ENCODE measurements at places on chromosomes 6 and 20.

- DNase-seq, result no peak
These were observed 46.6 kb upstream of the TFAP2C start for GRCh38 chr20:56582542-56582941.

DNA sequence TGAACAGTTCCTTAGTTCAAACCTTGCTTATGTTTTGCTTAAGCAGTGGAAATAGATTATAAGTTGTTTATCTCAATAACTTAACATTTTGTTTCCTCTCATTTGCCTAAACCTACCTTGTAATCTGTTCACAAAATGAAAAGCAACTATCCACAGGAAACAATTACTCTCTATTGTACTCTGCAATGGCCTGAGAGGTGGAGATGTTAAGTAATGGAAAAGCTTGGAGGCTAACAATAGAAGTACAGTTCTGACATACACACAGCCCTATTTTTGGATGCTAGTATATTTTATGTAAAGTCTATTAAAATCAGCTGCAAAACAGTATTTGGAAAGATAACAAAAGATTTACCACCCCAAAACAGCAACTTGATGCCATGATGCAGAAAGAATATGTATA, 82.1 kb downstream of the TINAG start:
- DNase-seq, result no peak

DNA sequence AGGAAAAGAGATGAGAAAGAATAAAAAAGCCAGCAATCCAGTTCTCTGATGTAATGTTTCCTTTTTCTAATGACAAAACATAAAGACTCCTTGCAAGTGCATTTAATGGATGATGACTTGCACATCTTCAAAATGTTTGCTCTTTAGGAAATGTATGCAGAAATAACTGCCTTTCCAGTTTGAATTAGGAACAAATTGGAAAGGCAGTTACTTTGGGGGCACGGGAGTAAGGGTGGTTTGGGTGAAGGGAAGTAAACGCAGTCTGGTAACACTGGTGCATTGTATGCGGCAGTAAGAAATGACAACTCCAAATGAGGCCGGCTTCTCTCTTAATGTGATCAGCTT, 57.6 kb upstream of the REV3L start:
- no peak for DNase-seq

DNA sequence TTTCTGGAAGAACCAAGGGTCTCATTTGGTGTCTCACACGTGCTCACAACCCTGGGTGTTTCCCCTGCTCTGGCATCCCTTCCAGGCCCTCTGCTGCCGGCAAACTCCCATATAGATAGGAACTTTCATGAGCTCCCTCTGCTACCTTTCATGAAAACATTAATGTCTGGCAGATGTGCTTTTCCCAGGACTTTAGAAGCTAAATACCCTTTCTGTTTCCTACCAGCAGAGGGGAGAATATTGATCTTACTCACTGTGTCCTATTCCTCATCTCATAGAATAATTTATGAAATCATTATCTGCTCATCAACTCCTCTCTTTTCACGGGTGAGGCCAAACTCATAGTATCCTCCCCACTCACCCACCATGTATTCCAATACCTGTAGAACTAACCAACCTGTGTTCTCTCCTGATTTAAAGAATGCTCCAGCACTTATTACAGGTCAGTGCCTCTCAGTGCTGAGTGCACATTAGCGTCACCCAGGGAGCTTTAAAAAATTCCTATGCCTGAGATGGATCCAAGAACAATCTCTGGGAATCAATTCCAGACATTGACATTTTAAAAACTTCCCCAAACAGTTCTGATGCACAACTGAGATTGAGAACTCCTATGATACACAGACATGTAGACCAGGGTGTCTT, 298.5 kb upstream of the JAG1 start:
- no peak for DNase-seq

DNA sequence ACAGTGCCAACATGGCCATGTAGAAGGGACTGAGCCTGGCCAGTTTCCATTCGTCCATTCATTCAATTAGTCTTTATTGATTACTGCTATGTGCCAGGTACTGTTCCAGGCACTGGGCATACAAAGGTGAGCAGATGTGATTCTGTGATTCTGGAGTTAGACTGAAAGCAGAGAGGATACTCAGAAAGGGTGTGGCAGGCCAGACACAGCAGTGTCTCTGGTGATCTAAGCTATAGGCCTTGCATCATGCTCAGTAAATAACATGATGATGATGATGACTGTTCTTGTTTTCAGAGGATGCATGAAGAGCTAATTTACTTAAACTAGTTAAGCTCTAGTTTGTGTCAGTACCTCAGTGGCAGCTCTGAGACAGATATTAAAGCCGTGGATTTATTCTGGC, 31.4 kb upstream of the FUCA2 start:
- no peak for DNase-seq

- DNase-seq, result no peak
These were observed 280.1 kb upstream of the PLCB4 start for GRCh38 chr20:8788831-8789230.

DNA sequence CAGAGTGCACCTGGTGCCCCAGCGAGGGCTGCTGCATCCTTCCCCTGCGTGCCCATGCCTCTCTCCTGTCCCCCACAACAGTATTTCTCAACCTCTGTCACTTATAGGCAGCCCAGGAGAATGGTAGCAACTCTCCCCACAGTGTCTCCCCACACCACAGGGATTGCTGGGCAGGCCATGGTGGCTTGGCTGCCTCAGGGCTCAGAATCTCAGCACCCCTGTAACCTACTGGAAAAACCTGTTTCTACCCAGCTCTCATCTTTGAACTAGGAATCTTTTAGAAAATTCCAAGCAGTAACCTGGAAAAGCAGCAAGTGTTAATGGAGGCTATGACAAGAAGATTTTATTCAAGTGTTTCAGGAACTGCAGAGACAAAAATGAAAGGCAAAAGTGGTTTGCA, 38.0 kb downstream of the CD164 start:
- DNase-seq, result no peak

GRCh38 chr6:144027932-144028587, 20.0 kb upstream of the PLAGL1 start:
- no peak for DNase-seq

DNA sequence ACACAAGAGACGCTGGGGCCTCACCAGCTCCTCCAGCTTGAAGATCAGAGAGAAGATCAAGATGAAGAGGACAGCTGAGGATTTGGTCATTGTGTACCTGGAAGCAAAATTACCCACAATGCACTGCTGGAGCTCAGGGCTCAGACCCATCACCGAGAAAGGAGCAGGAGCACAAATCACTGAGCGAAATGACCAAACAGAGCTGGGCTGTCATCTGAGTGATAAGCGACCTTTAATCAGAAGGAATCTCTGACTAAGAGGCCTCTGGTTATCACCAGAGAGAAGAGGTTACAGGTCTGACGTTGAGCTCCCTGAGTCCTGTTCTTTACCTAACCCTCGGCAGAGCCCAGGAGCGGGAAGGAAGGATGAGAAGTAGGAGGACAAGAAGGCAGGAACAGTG, 47.5 kb upstream of the CDH22 start:
- DNase-seq, result no peak

- DNase-seq, result no peak
These were observed 7.6 kb downstream of the SPATS1 start for GRCh38 chr6:44349904-44350649.

GRCh38 chr20:2289475-2289874, 6.3 kb upstream of the TGM3 start:
- DNase-seq, result no peak

DNA sequence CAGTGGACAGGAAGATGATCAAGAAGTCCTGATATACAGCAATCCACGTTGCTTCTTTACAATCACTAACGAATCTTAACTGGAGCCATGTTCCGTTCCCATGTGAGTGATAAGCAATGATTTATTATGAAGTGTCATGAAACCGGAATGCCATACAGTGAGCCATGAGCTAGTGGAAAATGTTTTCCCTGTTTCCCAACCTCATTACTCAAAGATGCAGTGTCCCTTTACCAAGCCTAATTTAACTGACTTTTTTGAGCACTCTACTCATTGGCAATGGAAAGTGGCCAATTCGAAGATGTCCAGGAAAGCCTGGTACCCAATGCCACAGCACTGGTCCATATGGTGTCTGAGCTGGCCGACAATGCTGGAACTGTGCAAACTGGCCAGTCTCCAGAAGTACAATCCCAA, 148.3 kb downstream of the ZNF217 start:
- DNase-seq, result no peak
